ENCODE measurements at places on chromosomes 12 and 14.

GRCh38 chr12:4424422-4424821 is 21.2 kb downstream of the FGF6 start:
- DNase-seq: no peak

- no peak for DNase-seq
These were observed 148.3 kb downstream of the AKAP6 start for GRCh38 chr14:32477396-32477795.

DNA sequence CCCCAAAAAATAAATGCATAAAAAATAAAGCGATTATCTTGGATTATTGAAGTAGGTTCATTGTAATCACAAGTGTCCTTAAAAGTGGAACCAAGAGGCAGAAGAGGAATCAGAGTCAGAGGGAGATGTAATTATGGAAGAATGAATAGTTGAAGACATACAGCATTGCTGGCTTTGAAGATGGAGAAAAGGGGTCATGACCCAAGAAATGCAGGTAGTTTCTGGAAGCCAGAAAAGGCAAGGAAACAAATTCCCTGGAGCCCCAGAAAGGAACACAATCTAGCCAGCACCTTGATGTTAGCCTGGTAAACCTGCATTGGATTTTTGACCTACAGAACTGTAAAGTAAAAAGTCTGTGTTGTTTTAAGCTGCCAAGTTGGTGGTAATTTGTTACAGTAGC is 57.5 kb upstream of the PTGR2 start:
- DNase-seq: no peak

DNA sequence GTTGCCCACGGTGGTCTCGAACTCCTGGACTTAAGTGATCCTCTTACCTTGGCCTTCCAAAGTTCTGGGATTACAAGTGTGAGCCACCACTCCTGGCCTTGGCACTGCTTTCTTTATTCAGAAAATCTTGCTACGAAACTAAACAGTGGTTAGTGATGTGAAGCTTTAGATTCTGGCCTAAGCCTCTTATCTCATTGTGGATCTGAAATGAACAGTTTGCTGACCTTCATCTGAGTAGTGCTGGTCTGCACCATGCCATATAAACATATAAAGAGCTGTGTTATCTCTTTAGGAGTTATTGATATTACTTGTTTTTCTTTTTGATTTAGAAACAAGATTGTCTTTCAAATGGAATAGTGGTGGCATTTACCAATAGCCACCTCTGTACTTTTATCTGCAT is 22.6 kb downstream of the SRGAP1 start:
- no peak for DNase-seq

DNA sequence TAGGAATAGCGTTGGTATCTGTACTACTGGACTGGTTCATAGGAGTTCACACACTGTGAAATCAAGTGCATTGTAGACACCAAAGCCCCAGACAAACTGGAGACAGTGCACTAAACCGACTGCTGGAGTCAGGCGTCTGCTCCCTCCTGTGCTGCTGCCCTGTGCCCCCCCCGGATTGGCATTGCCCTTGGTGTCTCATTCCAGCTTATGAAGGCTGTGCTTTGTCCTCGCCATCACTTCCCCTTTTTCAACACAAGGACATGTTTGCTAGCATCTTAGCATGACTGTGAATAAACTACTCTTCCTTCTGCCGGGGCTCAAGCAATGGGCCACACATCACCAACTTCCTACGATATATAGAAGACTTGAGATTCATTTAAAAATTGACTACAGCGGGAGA is 84.0 kb downstream of the TMCC3 start:
- DNase-seq: no peak

DNA sequence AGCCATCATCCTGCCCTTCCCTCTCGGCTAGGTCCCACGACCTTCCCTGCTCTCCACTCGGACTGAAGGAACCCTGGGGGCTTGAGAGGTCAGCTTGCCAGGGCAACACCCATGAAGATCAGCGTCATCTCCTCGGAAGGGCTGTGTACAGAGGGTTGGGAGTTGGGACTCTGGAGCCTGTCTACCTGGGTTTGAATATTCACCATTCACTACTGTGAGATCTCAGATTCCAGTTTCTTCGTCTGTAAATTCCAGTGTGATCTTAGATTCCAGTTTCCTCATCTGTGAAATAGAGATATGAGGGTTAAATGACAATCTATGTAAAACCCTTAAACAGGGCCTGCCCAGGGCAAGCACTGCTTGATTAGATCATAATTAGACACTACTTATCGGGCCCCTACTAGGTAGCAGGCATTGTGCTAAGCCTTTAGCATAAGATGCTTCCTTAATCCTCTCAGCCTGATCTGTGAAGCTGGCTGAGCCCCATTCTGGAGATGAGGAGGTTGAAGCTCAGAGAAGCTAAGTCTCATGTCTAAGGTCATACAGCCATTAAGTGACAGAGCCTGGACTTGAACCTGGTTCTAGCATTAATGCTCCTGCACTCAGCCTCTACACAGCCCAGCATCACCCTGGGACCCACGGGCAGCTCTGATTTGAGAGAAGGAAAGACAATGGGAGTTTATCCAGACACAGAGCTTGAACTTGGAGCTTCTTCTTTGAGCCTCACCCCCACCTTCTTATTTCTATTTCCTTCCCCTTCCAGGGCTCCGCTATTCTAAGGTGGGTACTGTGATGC is 612 bp upstream of the ZDHHC22 start:
- DNase-seq: no peak

GRCh38 chr14:30138567-30138966 is 210.9 kb upstream of the PRKD1 start:
- DNase-seq: no peak

- no peak for DNase-seq
These were observed 125.9 kb upstream of the FOXN3 start for GRCh38 chr14:89542786-89543424.

- no peak for DNase-seq
These were observed 18.9 kb downstream of the DEGS2 start for GRCh38 chr14:100140452-100141078.

- no peak for DNase-seq
These were observed 760 bp downstream of the ACTN1 start for GRCh38 chr14:68978172-68978911.

DNA sequence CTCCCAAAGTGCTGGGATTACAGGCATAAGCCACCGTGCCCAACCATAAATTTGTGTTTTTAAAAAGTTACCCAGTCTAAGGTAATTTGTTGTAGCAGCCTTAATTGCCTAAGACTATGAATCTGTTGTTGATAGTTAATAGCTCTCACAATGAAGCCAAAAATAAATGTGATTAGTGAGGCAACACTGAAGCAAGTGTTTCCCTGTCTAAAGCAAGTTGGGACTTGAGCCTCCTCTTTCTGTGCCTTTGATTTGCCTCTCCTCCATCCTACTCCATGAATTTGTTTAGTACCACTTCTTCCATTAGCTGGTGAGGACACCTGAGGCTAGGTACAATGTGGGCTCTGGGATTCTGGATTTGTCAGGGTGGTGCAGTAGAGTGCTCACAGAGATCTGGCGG is 36.8 kb downstream of the DAAM1 start:
- DNase-seq: no peak

- no peak for DNase-seq
These were observed 3.9 kb upstream of the POC1B start for GRCh38 chr12:89529738-89530137.

DNA sequence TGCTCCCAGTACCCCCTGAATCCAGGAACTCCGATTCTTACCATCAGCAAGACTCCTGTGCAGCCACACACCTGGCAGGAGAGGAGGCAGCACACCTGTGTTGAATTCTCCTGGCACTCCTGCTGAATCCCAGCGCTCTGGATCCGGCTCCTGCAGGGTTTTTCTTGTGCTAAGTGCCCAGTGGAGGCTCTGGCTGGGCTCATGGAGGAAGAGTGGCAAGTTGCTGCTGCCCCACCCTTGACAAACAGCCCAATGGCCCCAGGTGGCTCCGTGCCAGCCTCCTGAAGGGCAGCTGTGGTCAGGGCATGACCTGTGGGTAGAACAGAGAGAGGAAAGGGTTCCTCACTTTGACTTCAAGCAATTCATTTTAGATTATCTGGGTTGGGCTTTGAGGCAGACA is 20.0 kb downstream of the CRACR2A start:
- DNase-seq: no peak

- no peak for DNase-seq
These were observed 29.9 kb upstream of the MGAT4C start for GRCh38 chr12:86286119-86286518.

GRCh38 chr14:21921453-21921852 is 247.8 kb upstream of the OR4E1 start:
- DNase-seq: no peak

- no peak for DNase-seq
These were observed 4.3 kb downstream of the C14orf93 start for GRCh38 chr14:23005451-23006187.

- DNase-seq: peak; percentile 49
These were observed 1322.3 kb upstream of the SEL1L start for GRCh38 chr14:82855912-82856391.

GRCh38 chr14:69560826-69561225 is 13.8 kb downstream of the CCDC177 start:
- no peak for DNase-seq

GRCh38 chr14:81219759-81220579 is 790 bp downstream of the GTF2A1 start:
- peak; percentile 10 for DNase-seq

GRCh38 chr14:101230161-101230850 is 326.8 kb upstream of the RTL1 start:
- DNase-seq: no peak

DNA sequence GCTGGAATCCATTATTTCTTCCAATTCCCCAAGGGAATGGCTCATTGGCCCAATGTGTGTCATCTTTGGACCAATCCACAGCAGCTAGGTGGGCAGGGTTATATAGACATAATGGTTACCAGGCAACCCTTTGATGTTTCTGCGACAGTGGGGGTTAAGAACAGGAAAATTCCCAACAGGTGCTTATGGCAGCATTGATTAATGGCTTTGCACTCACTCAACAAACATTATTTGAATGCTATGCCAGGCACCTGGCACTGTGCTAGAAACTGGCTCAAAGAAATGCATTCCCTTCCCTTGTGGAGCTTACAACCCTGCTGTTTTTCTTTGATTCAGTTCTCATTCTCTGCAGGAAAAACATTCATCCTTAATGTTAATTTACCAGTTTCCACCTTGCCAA is 1221.0 kb downstream of the AACS start:
- no peak for DNase-seq

GRCh38 chr12:46385438-46385837 is 12.9 kb upstream of the SLC38A2 start:
- no peak for DNase-seq

DNA sequence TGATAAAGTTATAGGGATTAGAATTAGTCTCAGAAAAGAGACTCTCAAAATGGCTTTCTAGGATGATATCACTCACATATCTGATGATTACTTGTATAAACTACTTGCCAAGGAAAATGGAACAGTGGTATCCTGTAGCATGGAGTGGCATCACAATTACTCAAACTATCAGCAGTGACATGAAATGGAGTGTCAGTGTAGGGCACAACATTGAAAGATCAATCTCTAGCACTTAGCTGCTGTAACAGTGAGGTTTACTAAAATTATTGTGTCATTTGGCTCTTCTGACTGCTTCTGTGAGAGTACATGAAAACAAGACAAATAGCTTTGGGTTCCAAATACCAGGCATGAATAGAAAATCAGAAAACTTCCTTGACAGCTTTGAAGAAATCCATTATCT is 6.7 kb upstream of the MAP4K5 start:
- no peak for DNase-seq

DNA sequence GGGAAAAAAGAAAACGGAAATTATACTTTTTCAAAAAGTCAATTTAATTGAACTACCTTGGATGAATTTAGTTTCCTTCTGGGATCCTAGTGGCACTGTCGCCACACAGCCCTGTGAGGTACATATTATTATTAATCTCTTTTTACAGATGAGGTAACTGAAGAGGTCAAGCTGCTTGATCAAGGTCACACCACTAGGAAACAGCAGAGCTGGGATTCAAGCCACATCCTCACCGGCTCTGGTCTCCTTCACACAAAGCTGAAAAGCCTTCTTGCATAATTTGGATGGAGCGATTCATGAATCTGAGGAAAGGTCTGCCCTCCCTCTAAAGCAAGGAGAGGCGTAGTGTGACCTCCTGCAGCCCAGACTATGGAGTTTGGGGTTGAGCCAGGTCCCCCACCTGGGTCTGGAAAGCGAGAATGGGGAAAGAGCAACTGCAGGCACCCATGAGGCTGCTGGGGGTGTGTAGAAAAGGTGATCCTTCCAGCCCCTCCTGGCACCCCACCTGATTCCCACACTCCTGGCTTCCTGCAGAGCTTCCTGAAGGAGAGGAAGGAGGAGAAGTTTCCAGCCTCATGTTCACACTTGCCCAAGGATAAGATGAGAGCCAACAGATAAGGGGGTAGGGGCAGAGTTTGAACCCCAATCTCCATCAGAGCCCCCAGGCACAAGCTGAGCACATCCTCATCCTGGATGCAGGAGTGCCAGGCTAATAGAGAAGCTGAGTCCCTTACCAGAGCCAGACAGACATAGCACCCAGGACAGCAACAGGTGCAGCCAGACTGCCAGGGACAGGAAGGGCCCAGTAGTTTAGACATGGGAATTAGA is 3.9 kb upstream of the KRT79 start:
- no peak for DNase-seq

- no peak for DNase-seq
These were observed 1117.0 kb downstream of the FLRT2 start for GRCh38 chr14:86646696-86647690.

DNA sequence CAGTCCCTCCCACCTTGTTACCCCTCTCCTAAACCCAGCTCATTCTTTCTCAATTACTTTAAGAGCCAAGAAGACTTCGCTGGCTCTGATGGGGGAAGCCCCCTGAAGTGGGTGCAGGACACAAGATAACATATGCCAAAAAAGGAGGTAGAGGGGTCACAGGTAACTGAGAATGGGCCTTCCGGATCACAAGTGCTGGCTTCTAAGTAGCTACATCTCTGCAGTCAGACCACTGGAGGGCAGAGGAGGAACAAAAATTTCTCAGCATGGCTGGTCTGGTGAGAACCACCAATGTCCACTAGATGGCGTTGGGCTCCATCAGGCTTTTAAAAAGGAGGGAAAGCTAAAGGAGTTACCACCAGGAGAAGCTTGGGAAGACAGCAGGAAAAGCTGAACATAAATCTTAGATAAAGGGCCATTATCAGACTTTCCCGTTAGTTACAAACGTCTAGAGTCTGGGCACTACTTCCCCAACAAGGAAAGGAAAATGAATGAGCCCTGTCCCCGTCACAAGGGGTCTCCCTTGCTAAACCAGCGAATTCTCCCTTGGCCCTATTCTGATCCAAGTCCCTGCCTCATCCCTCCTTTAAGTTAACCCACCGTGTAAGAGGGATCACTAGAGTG is 11.6 kb upstream of the CDH24 start:
- DNase-seq: no peak

- no peak for DNase-seq
These were observed 86.6 kb downstream of the BORCS5 start for GRCh38 chr12:12443431-12443878.

- no peak for DNase-seq
These were observed 111.6 kb downstream of the TSPAN8 start for GRCh38 chr12:71046215-71046614.
